ENCODE measurements at places on chromosomes 5 and 9.

- DNase-seq: peak; percentile 68
Measured at GRCh38 chr9:114080773-114081440, 2.8 kb upstream of the AMBP start.

DNA sequence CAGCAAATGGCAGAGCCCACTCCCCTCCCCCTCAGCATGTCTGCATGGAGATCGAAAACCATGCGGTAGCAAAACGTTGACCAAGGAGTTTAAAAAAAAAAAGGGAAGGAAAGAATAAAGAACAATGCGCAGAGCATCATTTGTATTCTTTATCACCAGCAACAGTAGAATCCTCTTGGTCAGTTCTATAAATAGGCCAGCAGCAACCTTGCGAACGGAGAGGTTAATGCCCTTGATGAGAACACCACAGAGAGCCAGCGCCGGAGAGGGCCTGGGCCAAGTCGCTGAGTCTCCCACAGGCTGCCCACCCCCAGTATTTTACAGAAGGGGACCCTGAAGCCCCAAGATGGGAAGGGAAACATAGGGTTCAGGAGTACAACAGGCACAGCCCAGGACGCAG, 22.7 kb downstream of the WHRN start:
- DNase-seq: no peak

- no peak for DNase-seq
Measured at GRCh38 chr5:146945617-146946084, 67.1 kb upstream of the PPP2R2B start.

GRCh38 chr5:22965960-22966359, 112.8 kb upstream of the CDH12 start:
- DNase-seq: no peak

DNA sequence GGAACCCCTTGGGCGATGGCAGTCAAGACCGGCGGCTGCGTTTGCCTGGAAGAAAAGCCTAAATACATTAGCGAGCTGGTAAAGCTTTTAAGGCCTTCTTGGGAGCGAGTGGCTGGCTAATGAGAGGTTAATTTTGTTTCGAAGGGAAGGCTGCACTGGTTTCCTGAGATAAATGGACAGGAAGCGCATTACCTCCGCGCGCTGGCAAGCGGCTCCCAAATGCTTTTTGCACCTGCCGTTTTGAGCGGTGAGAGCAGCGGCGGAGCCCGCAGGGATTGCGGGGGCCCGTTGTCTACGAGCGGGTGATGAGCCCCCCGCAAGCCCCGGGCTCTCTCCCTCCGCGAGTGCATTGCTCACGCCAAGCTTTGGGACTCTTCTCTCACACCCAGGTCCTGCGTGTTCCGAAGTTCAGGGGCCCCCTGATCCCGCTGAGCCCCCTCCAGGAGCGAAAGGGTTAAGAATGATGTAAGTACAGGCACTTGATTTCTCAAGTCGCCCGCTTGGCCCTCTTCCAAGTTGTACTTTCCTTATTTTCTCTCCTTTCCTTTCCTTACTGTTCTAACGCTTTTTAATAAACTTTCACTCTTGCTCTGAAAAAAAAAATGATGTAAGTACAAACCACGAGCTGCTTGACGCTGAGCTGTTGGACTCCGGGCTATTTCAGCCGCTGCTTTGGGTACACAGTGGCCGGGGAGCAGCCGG, 3.1 kb upstream of the RGMB start:
- DNase-seq: peak; percentile 54

GRCh38 chr9:1938675-1939170, 76.4 kb upstream of the SMARCA2 start:
- DNase-seq: no peak

DNA sequence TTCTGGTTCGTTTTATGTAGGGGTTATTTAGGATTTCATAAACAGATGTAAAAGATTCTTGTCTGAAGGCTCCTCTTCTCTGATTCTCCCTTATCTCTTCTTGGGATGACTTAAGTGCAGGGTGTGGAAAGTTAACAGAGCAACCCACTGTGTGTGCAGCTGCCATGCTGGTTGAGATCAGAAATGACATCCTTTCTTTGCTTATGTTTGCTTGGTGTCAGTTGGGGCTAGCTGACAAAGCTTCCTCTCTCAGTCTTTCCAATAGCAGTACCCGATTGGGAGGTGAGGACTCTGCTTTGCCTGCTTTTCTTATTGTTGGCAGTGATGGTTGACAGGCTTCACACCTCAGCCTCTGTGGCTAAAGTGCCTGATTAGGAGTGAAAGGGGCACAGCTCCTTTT, 26.5 kb downstream of the OGN start:
- no peak for DNase-seq

GRCh38 chr9:10104774-10105173, 508.0 kb downstream of the PTPRD start:
- DNase-seq: no peak

DNA sequence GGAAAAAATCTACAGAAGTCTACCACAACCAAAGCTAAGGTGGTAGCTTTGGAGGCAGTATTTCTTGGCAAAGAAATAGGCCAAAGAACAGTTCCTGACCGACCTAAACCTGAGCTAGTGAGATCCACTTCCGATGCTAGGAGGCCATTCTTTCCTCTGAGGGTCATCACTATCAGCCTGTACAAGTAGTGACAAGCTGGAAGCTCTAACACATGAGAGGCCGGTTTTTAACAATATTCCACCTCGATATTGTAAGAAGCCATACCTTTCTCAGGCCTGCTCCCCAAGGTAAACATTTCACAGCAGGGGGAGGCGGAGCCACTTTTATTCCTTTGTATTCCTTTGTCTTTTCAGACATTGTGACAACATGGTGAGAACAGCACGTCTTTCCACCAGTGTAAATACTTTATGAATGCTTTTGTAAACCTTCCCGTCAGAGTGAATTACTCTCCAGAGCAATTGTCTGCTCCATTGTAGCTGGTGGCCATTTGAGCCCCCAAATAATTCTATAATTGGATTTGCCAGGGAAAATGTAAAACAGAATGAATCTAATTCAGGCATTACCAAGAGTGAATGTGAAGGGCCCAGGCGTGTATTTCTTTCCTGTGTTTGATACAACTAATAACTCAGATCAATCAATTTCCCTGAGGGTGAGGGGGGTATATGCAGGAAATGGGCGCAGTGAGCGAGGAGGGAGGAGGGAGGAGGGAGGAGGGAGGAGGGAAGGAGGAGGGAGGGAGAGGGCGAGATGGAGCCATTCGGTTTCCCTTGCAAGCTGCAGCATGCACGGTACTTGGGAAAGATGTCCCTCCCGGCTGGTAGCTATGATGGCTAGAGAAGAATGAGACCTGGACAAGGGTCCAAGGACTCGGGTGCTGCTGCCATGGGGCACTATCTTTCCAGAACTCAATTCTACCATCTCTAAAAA, 166.6 kb downstream of the CDK5RAP2 start:
- DNase-seq: no peak

- no peak for DNase-seq
Measured at GRCh38 chr5:150659360-150660107, 1.5 kb upstream of the MYOZ3 start.

GRCh38 chr9:105854783-105855724, 160.7 kb downstream of the TMEM38B start:
- no peak for DNase-seq

- DNase-seq: no peak
Measured at GRCh38 chr9:115300874-115301273, 182.9 kb upstream of the TNC start.

- no peak for DNase-seq
Measured at GRCh38 chr5:131279204-131279603, 15.4 kb downstream of the CDC42SE2 start.

GRCh38 chr9:110919609-110920008, 118.7 kb downstream of the LPAR1 start:
- no peak for DNase-seq

GRCh38 chr5:61816585-61817450, 484.8 kb downstream of the ZSWIM6 start:
- DNase-seq: no peak

DNA sequence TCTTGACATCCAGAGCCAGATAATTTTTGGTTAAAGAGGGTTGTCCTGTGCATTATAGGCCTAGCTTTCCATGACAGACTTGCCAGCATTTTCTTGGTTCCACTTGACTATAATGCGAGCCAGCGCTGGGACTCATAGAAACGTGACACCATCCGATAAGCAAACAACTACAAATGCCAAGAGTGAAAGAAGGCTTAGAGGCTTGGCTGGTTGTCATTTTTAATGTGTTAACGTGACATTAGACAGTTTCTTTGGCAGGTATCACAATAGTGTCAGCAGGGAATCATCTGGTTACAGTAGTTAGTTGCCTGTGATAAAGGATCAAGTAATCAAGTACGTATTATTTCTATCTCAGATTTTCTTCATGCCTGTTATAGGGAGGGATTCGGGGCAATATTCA, 20.0 kb upstream of the LIFR start:
- no peak for DNase-seq

- DNase-seq: no peak
Measured at GRCh38 chr5:134122530-134122929, 8.0 kb downstream of the TCF7 start.

DNA sequence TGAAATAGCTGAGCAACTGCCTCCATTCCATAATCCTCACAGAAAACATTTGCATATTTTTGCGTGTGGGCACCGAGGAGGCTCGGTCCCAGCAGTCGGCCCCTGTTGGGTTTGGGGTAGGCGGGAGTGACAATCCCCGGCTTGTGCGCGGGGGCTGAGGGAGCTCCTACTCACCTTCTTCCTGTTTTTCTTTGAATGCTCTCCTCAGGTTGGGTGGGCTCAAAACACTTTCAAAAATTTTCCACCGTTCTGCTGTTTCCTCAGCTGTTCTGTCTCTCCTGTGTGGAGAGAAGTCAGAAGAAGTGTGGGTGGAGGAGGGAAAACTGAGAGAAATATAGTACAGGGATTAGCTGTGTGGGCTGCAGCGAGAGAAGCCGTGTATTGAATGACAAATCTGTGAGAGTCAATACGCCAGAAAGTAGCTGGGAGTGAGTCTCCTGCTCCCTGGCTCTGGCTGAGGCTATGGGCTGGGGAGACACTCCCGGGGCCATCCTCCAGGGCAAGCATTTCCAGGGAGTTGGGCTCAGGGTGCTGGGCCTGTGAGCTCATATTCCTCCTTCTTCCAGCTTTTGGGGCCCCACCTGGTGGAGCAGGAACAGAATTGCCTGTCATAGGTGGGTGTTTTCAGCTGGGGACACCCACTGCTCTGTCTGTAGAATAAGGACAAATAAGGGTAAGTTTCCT, 84.7 kb downstream of the CMYA5 start:
- peak; percentile 9 for DNase-seq

DNA sequence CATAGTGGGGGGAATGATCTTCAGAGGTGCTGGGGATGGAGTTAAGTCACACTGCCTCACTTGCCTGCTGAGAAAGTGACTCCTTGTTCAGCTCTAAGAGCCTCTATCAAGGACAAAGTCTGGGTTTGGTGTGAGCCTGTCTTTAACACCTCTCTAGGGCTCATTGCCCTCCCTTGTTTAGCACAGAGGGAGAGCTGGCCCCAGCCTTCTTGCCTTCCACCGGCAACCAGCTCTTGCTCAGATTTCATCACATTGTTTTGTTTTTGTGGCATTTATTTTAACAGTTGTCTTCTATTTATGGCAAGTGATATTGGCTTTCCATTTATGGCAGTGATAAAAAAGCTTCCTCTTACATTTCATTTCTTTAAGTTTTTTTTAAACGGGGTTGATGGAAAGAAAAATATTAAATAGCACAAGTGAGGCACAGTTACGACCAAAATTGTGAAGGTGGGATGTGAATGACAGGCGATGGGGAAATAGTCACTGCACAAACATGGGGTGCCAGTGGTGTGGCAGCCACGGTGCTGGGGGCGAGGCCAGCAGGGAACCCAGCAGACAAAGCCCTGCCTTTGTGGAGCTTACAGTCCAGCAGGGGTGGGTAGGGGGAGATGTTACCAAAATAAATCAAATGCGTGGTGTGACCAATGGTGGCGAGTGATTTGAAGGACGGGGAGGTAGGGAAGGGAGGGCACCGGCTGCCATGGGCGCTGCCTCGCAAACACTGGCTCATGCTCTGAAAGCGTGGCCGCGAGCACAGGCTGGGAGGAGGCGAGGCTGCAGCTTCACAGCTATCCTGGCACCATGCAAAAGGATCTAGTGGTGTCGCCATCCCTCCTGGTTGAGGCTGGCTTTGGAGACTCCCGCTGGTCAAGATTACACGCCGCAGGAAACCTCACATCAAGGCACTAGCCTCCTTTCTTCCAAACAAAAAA, 21.2 kb upstream of the UNC5A start:
- no peak for DNase-seq

DNA sequence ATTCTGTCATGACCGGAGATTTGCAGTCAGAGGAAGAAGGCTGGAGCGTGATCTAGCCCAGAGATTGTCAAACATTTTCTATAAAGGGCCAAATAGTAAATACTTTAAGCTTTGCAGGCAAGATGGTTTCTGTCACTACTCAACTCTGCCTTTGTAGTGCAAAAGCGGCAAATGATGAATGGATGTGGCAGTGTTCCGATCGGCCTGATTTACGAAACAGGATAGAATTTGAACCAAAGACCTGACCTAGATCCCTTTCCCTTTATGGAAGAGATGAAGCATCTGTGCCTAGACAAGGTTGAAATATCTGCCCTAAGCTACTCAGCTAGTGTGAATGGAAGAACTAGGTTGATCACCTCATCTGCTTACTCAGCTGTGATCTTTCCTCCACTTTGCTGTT, 209.5 kb downstream of the YTHDC2 start:
- no peak for DNase-seq
